A172 (cell line): ENCODE measurements at places on chromosomes 6 and 20.

- no peak for DNase-seq
Measured at GRCh38 chr6:143562143-143562542, 50.6 kb upstream of the FUCA2 start.

DNA sequence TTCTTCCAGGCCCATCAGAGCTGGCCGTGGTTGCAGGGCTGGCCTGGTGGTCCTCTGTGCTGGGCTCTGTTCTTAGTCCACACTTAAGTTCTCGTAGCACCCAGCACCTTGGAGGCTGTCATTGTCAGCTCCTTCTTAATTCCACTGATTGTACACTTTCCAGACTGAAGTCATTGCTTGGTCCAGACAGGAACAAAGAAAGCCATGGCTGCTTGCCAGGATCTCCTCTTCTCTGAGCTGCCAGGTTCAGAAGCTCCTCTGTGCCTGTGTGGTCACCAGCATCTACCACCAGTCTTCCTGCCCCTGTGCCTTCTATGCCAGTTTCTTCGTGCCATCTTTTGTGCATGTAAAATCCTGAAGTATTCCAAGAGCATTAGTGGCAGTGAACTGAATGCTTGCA lies 39.5 kb upstream of the PCMTD2 start:
- no peak for DNase-seq

GRCh38 chr6:130269969-130270635 lies 47.4 kb upstream of the SAMD3 start:
- no peak for DNase-seq

GRCh38 chr20:42067596-42067995 lies 449.4 kb upstream of the CHD6 start:
- DNase-seq, result no peak

DNA sequence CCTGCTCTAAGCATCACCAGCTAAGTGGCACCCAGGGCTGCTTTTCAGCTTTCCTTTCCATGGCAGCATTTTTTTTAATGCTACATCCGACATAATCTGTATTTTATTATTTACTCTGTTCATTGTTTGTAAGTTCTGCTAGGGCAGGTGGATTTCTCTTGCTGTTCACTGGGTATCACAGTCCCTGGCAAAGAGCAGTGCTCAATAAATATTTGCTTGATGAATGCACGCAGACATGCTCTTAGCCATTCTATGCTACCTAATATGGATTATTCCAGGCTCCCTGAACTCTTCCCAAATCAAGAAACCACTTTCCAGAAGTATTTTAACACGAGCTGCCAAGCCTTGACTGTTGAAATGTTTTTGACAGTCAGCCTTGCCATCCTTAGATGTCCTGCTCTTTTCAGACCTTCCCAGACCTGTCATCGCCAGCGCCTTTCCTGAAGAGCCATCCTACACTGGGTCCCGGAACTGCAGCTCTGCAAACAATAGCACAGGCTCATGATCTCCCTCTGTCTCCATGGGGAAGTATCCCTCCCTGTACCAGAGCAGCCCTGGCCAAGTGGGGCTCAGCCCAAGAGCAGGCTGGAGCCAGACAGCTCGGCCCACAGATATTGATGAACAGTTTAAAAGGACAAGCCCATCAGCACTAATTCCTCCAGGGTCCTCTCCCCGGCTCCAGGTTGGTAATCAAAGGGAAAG lies 136.5 kb upstream of the CDH4 start:
- no peak for DNase-seq

- no peak for DNase-seq
Measured at GRCh38 chr20:41437836-41438235, 71.2 kb upstream of the EMILIN3 start.

DNA sequence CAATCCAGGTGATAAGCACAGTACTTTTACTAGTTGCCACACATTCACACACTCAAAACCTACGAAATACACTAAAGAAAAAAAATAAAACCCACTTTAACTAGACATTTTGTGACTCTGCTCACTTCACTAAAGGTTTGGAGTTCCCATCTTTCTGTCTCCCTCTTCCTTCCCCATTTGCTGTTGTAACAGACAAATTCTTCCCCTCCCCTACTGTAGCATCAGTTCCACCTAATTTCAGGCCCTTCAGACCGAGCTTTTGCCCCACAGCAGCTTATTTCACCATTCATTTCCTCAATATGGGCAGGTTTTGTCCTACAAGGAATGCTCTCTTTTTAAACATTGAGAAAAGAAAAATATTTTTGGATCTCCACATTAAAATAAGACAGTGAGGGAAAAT lies 31.3 kb upstream of the MRAP2 start:
- DNase-seq, result no peak

- no peak for DNase-seq
Measured at GRCh38 chr20:37636212-37636975, 57.4 kb upstream of the CTNNBL1 start.

- no peak for DNase-seq
Measured at GRCh38 chr6:17410281-17410680, 16.9 kb downstream of the CAP2 start.
